ENCODE measurements at places on chromosomes 13 and 19.

- DNase-seq = no peak
Measured at GRCh38 chr13:110125157-110125556, 181.8 kb downstream of the COL4A1 start.

GRCh38 chr19:28170066-28170465 lies 1042.9 kb downstream of the UQCRFS1 start:
- DNase-seq = no peak

- DNase-seq = no peak
Measured at GRCh38 chr13:20334309-20334708, 102.2 kb upstream of the GJB6 start.

GRCh38 chr19:58434217-58434616 lies 5.7 kb downstream of the ZNF132 start:
- no peak for DNase-seq

DNA sequence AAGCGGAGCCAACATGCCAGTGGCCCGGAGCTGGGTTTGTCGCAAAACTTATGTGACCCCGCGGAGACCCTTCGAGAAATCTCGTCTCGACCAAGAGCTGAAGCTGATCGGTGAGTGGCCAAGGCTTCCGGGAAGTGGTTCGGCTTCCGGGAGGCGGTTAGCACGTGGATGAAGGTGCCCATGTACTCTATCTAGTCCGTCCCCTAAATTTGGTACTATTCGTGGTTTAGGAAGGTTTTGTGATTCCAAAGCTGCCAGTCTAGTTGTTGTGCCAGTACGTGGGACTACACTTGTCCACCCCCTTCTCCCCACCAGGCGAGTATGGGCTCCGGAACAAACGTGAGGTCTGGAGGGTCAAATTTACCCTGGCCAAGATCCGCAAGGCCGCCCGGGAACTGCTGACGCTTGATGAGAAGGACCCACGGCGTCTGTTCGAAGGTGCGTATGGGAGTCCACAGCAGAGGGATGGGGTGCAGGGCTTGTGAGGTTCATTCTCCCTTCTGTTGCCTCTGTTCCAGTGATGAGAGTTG lies 579 bp downstream of the RPS9 start:
- no peak for DNase-seq

- no peak for DNase-seq
Measured at GRCh38 chr19:17677002-17677401, 11.2 kb downstream of the UNC13A start.

- DNase-seq = peak; percentile 82
Measured at GRCh38 chr19:17616961-17617806, 61.7 kb downstream of the COLGALT1 start.

DNA sequence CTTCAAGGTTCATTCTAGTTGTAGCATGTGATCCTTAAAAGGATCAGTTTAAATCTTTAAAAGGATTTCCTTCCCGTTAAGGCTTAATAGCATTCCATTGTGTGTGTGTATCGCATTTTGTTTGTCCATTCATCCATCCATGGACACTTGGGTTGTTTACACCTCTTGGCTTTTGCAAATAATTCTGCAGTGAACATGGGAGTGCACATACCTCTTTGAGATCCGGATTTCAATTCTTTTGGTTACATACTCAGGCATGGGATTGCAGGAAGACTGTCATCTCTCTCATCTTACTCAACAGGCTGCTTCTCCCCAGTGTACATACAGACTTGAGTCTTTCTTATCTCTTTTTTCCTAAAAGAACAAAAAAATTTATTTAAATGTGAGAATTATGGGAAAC lies 1.2 kb downstream of the RNF113B start:
- no peak for DNase-seq

GRCh38 chr13:111034811-111035210 lies 80.3 kb upstream of the ARHGEF7 start:
- DNase-seq = no peak

- DNase-seq = no peak
Measured at GRCh38 chr13:108377646-108378206, 108.2 kb downstream of the TNFSF13B start.

- DNase-seq = peak; percentile 44
Measured at GRCh38 chr13:114007566-114007965, 33.7 kb upstream of the C13orf46 start.

DNA sequence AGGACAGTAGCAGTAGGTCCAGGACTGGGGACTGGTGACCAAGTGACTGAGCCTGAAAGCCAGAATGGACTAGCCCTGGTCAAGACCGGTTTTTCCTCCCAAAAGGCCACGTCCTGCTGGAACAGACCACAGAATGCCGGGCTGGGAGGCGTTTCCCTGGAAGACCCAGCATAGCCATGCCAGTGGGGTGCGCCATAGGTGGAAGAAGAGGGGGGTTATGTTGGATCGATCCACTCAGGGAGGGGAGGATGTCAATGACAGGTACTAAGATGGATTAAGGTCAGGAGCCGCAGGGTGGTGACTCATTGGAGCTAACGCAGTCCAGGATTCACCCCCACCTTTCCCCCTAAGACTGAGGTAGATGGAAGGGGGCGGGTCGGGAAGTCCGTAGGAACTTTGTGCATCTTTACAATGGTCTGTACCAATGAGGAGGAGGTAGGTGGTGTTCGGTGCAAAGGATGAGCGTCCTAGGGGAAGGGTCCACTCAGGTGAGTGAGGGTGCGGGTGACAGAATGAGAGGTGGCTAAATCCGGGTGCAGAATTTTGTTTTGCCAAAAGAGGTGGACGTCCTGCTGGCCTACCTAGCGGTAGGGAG lies 21.0 kb downstream of the VASP start:
- DNase-seq = no peak

DNA sequence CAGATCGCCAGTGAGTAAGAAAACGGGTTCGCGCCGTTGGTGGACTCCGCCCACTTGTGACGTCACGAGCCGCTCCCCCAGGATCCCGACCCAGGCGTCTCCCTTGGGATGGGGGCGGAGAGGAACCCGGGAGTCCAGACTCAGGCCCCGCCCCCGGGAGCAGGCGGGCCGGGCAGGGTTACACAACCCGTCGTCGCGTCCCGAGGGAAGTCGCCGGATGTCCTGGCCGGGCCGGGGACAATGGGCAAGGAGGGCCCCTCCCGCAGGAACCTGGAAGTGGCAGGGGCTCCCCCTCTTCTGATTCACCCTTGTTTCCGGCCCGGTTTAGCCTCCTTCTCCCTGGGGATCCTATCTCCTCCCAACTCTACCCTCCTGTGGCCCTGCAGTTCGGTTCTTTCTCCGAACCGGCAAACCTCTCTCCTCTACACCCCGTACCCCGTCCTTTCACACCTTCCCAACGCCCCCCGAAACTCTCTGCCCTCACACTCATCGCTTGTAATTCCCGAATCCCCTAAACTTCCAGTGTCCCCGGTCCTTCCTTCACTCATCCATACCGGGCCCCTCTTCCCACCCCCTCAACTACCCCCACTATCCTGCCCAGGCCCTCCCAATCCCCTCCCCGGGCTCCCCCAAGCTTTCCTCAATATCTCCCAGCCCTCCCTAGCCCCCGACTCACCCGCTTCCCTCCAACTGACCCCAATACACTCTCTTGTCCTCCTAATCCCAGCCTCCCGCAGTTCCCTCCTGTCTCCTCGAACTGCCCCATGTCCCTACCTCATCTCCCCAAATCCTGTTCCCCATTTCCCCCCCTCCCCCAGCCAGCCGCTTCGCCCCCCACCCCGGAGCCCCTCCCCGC lies 20.0 kb upstream of the ERCC1 start:
- DNase-seq = no peak

- no peak for DNase-seq
Measured at GRCh38 chr19:10797541-10798256, 38.3 kb downstream of the TMED1 start.

DNA sequence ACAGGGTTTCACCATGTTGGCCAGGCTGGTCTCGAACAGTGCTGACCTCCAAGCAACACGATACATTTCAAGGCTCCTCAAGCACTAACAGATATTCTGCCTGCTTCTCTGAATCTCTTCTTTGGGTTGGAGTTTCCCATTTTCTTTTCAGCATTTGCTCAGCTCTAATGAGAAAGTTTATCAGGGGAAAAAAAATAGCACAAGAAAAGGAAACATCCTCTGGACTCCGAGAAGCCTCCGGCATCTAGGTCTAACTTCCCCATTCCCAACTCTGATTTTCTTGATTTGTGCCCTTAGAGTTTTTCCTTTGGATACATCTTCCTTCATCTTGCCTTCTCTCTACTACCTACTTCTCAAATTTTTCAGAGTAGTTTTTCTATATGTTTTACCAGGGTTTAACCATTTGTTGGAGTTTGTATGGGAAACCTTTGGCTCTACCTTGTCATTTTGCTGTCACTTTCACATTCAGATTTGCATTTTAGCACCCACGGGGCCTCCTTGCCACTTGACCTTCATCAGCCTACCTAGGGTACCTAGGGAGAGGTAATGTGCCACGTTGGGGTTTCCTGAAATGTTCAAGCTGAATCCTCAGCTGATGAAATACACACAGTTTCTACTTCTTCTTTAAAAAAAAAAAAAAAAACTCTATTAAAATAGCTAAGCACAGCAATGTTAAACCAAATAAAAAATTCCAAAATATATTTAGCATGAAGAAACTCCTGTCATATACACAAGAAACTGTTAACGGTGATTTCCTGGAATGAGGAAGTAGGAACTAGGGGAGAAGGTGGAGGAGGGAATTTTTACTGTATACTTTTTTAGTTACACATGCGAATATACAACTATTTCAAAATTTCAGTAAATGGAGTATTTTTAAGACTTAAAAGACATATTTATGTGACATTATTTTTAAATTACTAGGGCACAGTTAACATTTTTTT lies 5.1 kb upstream of the USP12 start:
- DNase-seq = no peak

DNA sequence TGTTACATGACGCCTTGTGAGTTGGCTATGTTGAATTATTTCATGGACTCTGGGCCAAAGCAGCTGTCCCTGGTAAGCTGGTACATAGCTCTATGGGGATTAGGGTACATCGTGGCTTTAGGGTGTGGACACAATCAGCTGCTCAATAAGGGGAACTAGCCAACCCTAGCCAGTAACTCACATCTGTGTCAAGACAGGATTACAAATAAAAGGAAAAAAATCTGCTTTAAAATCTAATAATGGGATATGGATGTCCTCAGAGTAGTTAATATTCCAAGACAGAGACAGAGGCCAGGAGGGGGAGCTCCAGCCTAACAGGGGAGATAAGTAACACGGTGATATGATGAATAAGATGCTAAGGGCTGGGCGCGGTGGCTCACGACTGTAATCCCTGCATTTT lies 21.1 kb upstream of the ZNF766 start:
- no peak for DNase-seq

DNA sequence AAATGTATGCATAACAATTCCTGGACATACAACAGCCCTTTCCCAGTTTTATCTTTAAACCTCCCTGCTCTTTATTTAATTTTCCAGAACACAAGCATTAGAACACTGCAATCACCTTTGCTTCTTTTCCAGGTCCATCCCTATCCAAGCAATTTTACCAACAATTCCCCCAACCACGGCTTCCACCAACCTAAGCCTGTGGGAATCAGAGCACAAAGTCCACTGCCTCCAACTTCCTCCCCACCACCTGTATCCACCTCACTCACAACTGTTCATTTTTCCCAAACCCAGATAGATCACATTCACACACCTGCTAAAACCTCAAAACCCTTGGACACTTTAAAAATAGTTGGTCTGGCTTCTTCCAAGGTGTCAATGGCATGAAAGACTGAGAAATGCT lies 39.5 kb downstream of the FOXO1 start:
- DNase-seq = no peak

DNA sequence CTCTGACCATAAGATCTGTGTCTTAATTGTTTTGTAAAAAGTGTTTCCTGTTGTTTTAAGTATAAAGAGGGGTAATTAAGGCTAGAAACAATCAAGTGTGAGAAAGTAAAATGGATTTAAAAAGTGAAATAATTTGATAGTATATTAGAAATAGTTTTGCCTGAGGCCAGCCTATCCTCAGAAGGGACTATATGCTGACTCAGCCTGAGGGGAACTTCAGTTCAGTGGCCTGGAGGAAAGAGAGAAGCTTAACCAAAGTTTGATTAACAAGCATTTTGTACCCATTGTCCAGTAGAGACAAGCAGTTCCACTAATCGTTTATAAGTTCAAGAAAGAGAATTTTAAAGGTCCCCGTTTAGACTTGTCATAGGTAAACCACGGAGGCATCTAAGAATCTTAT lies 1793.2 kb upstream of the PRR20A start:
- DNase-seq = no peak

DNA sequence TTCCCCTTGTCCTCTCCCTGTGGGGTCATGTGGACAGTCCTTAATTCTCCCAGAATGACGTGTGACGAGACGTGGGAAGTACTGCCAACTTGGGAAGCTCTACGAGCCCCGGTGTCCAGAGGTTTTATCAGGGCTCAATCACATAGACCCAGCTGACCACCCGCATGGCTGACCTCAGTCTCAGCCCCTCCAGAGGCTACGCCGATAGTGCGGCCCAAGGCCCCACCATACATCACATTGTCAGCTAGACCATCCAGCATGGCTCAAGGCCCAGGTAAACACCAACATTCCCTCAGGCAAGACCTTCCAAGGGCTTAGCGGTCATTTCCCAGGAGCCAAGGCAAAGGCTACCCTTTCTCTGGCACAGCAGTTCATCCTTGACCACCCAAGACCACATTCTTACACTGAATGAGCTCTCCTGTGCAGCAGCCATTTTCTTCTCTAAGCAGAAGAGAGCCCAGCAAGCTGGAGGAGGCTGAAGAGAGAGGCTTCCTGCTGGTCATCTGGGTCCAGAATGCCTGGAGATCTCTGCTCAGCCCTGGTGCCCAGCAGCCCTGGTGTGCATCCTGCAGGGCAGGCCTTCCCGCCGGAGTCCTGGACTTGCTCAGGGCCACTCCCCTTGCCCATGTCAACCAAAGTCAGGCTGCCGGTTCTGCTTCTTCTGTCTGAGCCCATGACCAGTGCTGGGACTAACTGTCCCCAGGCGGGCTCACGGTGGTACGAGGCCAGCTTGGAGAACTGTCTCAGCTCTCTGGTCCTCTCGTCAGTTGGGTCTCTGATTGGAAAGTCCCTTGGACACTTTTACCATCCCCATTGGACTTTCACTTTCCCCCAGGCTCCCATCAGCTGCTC lies 7.9 kb upstream of the F10 start:
- peak; percentile 81 for DNase-seq

DNA sequence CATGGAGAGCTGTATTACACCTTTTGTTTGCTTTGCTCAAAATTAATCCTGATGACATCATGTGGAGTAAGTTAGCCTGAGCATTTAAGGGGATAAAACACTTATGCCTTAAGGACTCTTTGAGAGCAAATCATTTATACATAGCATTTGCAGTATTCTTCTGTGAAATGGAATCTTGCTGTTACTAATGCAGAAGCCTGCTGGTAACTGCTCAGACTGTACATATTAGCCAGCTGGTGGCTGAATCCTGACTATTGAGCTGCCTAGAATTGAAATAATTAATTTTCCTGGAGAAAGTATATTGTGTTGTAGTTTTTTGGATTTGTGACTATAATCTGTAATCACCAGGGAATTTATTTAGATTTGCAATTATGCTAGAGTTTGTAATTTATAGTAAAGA lies 363.2 kb downstream of the GPC6 start:
- DNase-seq = no peak

GRCh38 chr13:106479929-106480328 lies 55.5 kb downstream of the EFNB2 start:
- DNase-seq = no peak
